Daoy (cell line): ENCODE measurements at places on chromosomes 16 and 17. TPM values are rescaled to one million over a fixed set of nuclear protein-coding genes. Genes with fewer than 3 reads are reported as not detected.

DNA sequence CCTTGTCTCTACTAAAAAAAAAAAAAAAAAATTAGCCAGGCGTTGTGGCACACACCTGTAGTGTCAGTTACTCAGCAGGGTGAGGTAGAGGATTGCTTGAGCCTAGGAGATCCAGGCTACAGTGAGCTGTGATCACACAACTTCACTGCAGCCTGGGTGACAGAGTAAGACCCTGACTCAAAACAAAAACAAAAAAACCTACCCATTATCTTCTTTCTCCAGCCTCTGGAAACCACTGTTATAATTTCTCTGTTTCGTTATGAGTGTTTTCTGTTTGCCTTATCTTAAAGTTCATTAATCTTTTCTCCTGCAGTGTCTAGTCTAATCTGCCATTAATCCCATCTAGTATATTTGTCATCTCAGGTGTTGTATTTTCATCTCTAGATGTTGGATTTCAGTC is 18.6 kb upstream of the CLTC start:
- no peak for DNase-seq

- no peak for DNase-seq
Measured at GRCh38 chr17:30360086-30360808, 18.5 kb upstream of the CPD start.

DNA sequence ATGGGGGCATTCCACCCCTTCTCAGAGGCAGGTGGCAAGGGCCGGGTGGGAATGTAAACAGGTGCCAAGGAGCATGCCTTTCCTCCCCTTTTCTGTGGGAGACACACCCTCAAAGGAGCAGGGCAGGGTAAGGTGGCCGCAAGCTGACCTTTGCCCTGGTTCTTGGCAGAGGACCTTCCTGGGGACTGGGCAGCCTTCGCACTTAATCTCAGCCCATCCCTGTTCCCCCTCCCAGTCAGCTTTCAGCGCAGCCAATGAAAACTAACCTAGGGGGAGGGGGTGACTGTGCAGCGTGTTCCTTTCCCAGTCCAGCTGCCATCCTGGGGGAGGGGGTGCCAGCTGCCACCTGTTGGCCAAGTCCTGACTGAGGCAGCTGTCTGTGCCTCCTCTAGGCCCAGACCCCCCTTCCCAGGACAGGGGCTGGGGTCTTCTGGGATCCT is 2.8 kb downstream of the TRAF4 start:
- DNase-seq: no peak

DNA sequence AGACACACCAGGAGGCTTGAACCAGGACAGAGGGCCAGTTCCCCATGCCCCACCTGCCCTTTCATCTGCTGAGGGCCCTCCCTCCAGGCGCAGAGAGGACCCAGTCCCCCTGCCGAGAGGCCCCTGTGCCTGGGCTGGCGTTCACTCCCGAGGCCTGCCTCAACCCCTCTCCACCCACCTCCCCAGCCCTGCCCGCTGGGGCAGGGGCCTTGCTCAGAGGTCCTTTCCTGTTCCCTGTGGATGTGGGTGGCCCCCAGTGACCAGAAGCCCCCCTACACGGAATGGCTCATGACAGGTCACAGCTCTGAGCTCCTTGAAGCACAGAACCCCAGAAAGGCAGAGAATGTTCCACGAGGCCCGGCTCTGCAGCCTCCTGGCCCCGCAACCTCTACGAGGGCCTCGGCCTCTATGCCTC is 6.7 kb downstream of the TMC6 start:
- no peak for DNase-seq

- DNase-seq: no peak
Measured at GRCh38 chr17:689556-690275, 24.9 kb downstream of the VPS53 start.

DNA sequence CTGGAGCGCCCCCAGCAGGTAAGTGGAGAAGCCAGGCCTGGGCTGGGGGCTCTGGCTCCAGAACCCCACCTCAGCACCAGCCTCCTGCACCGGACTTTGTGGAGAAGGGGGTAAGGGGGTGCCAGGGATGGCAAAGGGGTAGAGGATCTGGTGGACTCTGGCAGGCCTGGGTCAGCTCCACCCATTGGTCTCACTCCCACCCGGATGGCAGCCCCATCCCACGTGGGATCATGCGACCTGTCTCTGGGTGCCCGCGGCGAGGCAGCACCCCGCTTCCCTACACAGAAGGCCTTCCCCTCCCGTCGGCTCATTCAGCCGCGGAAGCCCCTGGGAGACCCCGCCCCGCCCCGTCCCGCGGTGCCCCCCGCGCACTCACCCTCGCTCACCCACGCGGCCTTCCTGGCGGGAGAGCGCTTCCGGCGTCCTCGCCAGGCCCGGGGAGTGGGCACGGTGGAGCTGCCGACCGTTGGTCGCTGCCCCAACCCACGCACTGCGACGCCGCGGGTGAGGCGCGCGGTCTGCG is 498 bp upstream of the PLEKHG4 start:
- peak; percentile 66 for DNase-seq

DNA sequence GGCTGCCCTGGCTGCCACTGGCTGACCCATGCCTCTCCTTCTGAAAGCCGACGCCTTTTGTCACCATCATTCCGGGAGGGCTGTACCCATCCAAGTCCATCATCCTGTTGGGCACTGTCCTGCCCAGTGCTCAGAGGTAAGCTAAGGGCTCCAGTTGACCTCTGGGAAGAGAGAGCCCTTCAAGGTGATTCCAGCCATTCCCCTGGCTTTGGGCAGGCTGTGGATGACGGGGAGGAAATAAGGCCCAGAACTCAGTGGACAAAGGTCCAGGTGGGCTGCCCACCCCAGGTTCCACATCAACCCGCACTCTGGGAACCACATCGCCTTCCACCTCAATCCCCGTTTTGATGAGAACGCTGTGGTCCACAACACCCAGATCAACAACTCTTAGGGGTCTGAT is 45.8 kb downstream of the NOS2 start:
- DNase-seq: no peak

DNA sequence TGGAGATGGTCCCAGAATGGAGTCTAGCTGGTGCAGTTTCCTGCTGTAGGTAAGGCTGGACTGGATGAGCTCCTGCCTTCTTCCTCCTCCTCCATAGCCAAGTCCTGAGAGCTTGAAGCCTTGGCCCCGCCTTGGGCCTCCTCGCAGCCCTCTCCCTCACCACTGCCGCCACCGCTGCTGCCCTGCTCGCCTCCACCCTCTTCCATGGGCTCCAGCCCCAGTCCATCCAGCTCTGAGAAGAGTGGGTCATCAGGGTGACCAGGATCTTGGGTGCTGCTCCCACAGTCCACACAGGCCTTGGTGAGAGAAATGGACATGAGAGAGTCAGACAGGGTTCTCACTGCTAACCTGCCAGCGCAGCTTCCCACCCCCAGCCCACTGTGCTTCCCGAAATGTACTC is 11.2 kb downstream of the PER1 start:
- no peak for DNase-seq

GRCh38 chr16:71467810-71468209 is 5.8 kb upstream of the ZNF23 start:
- peak; percentile 8 for DNase-seq

DNA sequence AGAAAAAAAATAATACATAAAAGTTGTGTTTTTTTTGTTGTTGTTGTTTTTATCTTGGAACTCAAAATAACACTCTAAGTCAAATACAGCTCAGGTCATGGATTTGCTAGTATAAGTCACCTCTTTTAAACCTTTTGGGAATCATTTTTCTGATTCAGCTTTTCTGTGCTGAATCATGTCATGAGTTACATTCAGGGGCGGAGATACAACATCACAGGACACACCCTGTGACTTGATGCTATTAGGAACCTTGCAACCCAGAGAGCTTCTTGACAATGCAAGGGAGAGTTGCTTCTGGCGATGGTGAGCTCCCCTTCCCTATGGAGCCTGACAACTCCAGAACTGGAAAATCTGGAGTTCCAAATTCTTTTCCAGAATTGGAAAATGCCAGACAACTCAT is 358.3 kb upstream of the C16orf82 start:
- no peak for DNase-seq

The TMC5 gene
- total RNA-seq: 0.23 TPM in 1 of 2 replicates, not detected in the other

The LDAF1 gene
- total RNA-seq: 9.3 and 18.1 TPM in 2 replicates

The ZNF385C gene
- 0.34 and 0.63 TPM in 2 replicates for total RNA-seq

The KRTAP4-9 gene
- not detected in 2 replicates for total RNA-seq
